ENCODE measurements at places on chromosomes 3 and 15.

- no peak for DNase-seq
These were observed 39.6 kb downstream of the ACAP2 start for GRCh38 chr3:195403244-195403643.

- no peak for DNase-seq
These were observed 7.7 kb upstream of the OXSR1 start for GRCh38 chr3:38157595-38157994.

GRCh38 chr3:28916713-28917499 is 364.0 kb upstream of the RBMS3 start:
- DNase-seq, result no peak

GRCh38 chr15:63672369-63672768 is 75.2 kb downstream of the FBXL22 start:
- no peak for DNase-seq

DNA sequence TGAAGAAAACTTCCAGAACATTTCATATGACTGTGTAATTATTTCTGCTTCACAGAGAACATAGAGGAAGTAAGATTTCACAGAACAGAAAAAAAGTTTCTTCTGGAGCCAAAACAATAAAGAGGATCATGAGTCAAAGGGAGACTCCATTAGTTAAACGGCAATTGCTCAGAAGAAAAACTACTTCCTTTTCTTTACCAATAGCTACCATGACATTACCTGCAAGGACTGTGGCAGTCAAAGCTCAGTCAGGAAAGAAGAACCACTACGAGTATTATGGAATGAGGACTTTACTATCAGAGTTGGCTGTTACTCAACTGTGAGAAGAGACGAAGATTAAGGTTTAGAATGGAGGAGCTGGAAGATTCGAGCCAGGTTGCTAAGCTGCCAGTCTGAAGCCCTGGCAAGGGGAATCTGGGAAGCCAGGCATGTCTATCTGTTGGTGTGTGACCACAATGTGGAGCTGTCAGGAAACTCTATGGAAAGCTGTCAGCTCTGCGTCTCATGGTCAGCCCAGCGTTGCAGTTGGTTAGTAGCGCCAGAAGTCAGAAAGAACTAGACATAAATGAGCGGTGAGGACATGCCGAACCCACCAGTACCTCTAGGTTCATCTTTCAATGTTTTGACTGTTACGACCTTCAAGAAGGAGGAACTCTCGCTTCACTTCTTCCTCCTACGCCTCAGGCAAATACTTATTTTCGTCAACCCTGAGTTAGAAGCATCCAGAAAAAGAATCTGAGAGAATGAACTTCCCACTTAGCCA is 604.3 kb downstream of the FGF12 start:
- no peak for DNase-seq

DNA sequence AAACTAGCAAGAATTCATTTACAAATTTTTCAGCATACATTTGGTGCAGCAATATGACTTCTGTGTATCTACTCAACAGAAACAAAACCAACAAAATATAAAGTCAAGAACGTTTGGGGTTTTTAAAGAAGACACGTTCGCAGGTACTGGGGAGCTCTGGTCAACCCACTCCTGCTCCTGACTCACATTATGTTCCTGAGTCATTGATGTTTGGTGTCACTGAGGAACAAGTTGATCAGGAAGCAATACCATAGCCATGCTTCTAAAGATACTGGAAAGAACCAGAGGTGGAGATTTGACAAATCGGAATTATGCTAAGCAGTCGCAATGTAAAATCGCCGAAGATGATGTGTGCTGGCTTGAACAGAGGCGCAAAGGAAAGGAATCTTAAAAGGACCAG is 22.0 kb downstream of the SLC4A7 start:
- no peak for DNase-seq

- DNase-seq, result no peak
These were observed 112.5 kb downstream of the STT3B start for GRCh38 chr3:31645256-31645655.

DNA sequence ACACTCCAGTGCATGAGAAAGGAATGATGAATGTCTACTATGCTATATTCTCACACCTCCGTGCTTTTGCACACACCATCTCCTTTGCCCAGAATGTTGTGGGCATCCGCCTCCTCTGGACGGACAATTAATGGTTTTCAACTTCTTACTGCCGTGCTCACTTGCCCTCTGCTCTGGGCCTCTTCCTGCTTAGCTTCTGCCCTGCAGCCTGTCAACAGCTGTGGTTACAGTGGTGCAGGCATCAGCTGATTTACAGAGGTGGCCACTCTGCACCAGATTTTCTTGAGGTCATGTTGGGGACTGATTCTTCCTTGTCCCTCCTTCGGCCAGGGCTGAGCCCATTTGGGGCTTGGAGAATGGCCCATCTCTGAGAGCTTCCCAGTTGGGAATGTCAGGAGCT is 56.5 kb upstream of the TMEM115 start:
- no peak for DNase-seq

DNA sequence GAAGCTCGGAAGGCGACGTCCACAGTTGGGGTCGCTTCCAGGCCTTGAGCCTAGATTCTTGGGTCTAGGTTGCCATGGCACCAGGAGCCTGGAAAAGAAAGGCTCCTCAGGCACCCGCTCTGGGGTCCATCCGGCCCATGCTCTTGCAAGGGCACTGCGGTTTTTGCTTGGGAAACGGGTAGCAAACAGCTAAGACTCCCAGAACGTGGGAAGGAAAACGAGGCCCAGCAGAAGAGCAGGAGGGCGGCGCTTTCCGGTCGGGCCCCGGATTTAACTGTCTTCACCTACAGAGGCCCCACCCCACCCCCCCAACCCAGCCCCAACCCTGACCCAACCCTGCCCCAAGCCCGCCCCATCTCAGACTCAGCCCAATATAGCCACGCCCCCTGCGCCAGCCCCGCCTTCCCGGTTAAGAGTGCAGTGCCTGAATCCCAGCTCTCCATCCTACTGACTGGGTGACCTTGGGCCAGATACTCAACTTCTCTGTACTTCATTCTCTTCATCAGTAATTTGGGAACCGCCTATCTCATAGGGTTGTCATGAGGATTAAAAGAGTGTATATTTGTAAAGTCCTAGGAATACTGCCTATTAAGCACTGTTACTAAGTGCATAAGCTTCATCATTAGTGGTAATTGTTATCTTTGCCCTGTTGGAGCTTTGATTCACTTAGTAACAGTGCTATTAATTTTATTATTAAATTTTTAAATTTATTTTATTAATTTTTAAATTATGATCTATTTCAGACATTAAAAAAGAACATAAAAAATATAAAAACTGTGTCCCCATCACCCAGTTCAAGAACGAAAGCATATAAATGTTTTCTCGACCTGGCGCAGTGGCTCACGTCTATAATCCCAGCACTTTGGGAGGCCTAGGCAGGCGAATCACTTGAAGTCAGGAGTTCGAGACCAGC is 28.4 kb upstream of the SMAD6 start:
- DNase-seq, result no peak

DNA sequence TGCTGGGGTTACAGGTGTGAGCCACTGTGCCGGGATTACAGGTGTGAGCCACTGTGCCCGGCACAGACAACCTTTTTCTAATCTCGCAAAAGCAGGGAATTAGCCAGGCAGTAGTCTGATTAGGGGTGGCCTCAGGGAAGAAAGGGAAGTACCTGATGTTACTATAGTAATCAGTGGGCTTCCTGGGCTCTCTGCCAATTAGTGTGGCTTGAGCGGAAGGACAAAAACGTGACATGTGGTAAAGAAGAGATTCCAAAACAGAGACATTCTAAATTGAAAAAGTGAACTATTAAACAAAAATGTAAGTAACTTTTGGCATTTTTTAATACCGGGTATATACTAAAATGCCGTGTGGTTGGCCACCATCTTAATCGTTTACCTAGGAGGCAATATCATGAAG is 48.1 kb downstream of the CFAP20DC start:
- DNase-seq, result no peak

GRCh38 chr3:184377374-184377773 is 633 bp downstream of the THPO start:
- no peak for DNase-seq

GRCh38 chr3:50536471-50537180 is 30.9 kb downstream of the C3orf18 start:
- DNase-seq, result no peak

GRCh38 chr15:42549032-42549491 is 424 bp downstream of the HAUS2 start:
- DNase-seq, result no peak

GRCh38 chr3:127114337-127115070 is 78.4 kb upstream of the PRR23E start:
- no peak for DNase-seq

DNA sequence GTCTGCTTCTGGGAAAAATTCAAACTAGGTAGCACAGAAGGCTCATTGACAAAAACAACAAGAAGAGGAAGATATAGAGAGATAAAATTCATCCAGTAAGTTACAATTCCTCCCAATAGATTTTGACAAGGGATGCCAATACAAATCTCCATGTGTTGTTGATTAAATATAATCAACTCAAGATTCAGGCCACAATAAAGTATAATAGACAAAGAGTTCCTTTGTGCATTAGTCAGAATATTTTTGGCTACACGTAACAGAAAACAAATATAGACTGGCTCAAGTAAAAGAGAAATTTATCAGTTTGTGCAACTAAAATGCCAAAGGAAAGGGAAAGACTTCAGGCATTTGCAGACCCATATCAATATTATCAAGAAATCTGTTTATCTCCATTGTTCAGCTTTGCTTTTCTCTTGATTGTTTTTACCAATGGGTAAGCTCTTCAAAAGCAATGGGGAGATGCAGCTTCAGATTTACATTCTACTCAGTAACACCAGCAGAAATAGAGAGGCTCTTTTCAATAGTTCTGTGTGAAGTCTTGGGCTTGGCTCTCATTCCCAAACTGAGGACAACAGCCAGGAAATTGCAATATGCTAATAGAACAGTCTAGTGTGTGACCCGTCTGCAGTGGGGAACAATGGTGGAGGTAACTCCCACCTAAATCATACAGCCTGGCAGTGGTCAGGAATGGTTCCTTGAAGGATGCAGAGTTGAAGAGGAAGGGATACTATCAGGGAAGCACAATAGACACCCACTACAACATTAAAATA is 77.6 kb upstream of the PROK2 start:
- DNase-seq, result no peak

GRCh38 chr3:117600112-117600511 is 890.5 kb downstream of the TUSC7 start:
- DNase-seq, result no peak

- no peak for DNase-seq
These were observed 882.5 kb upstream of the GBE1 start for GRCh38 chr3:82643948-82644347.

- DNase-seq, result no peak
These were observed 34.9 kb downstream of the CYP19A1 start for GRCh38 chr15:51303462-51303980.

- DNase-seq, result no peak
These were observed 67.7 kb upstream of the CDV3 start for GRCh38 chr3:133505813-133506212.

GRCh38 chr3:123089611-123090331 is 22.9 kb downstream of the PDIA5 start:
- DNase-seq, result no peak

DNA sequence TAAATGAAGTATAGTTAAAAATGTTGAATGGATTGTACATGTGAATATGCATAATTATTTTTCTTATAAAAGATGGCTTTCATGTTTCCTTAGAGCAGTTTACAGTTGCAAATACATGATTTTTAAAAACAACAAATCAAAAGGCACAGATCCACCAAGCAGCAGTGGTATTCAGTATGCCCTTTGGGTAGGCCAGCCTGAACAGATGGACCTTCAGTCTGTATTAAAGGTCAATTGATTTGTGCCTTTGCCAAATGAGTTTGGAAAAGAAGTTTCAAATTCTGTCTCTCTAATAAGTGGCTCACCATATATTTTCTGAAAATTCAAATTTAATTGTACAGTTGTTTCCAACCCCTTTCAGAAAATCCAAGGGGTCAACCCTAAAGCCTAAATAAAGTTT is 477.1 kb downstream of the NSUN3 start:
- no peak for DNase-seq

GRCh38 chr15:44317423-44318058 is 29.0 kb downstream of the GOLM2 start:
- DNase-seq, result no peak

- DNase-seq, result peak; percentile 13
These were observed 7.9 kb downstream of the CCDC71 start for GRCh38 chr3:49158103-49158709.

- no peak for DNase-seq
These were observed 116.6 kb upstream of the LRTM1 start for GRCh38 chr3:55044486-55044885.

DNA sequence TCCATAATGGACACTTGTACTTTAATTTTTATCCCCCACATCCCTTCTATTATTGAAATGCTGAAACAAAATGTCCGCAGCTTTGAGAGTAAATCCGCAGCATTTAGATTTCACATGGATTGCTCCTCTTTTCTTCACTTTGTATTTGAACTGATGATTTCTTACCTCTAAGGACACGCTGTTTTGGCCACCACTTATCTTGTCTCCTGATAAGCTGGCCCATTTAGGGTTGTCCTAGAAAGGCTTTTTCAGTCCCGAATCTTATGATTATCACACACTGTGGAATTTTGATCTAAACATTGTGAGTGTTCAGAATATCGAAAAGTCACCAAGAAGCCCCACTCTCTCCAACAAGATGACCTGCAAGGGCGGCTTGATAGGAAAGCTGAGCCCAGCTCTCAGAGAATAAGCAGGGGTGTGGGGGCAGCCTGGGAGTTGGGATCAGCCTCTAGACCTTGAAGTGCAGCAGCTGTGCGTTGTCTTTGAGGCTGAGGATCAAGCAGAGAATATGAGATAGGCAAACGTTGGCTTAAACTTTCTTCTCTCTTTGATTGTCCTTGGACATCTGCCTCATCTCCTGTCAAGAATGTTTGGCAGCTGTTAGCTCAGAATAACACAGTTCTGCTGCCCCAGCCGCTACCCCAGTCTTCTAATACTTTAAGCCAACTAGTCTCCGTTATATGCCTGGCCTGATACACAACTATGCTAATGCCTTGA is 399.7 kb upstream of the NR2F2 start:
- no peak for DNase-seq

DNA sequence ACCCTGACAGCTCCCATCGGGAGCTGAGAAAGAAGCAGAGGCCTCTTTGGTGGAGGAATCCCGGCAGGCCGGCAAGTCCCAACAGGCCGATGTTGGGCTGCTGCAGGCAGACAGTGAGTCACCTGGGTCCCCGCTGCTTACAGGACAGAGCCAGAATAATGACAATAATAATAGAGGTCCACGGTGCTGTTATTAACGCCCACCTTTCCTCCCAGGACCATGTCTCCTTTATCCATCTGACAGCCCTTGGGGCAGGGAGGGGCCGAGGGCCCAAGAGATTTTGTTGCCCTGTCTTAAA is 29.3 kb upstream of the MAGEF1 start:
- no peak for DNase-seq

DNA sequence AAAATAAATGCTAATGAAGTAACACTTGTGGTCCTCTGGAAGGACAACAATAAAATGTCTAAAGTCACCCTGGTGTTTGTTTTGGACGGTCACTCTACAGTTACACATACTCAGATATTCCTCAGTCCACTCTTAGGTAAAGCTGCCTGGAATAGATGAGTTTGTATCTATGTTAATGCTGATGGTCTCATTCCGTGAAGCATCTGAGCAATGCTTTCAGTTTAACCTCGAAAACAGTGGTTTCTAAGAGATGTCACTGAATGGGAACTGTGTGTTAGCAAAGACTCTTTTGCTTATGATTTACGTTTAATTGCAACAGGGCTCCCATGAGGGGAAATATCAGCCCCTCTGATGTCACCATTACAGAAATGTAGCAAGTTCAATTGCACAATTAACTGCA is 49.1 kb downstream of the FBN1 start:
- no peak for DNase-seq

All from stimulated activated CD8-positive, alpha-beta memory T cell treated with anti-CD3 and anti-CD28 coated beads, Interleukin-4, amount 100 ng/mL, for 4 hours (primary cell).